ENCODE measurements at places on chromosomes 16 and 17.
A peak's percentile ranks its signal among the peaks of the same experiment; 100 is the strongest.

- no peak for DNase-seq
These were observed 27.6 kb upstream of the PITPNA start for GRCh38 chr17:1590029-1590746.

DNA sequence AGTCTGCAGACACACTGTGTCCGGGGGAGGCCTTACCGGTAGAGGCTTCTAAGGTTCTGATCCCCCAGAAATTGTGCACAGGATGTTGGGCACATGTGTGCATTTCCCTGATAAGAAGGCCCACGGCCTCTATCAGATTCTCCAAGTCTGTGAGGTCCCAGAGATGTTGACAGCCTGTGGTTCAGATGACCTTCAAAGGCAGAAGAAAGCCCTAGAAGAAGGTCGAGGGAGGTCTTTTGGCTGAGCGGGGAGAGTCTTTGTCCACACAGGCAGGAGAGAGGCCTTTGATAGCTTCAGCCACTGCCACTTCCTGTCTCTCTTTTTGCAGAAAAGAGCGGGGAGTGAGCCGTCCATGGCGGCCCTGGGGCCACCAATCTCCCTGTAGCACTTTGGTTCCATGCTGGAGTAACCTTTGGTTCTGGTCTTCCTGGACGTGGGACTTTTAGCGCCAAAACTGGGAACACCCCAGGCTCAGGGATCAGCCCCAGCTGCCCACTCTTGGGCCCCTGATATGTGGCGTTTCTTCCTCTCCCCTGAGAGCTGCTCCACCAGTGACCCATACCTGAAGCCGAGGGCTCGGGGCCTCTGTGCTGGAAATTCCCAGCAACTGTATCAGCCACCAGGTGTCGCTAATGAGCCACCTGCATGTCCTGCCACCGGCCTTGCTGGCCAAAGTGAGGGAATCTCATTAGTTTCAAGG is 28.1 kb upstream of the LGALS9 start:
- peak; percentile 44 for DNase-seq

DNA sequence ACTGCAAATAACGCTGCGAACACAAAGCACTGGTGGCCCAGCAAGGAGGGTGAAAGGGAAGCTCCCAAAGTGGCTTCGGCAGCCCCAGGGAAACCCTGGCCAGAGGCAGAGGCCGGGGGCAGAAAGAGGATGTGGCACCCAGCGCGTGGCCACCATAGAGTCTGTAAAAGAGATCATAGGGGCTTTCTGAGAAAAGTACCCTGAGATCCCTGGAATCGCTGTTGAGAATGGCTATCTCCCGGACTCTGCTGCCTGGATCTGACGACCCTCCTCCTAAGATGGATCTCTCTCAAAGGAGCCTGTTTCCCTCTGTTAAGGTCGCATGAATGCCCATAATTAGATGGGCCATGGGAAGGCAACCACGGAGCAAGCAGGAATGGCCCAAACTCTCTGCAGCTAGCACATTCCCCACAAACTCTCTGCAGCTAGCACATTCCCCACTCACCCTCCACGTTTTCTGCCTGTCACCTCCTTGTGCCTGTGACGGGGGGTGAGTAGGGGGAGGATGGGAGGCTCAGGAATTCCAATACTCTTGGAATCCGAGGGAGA is 364.4 kb downstream of the XYLT1 start:
- DNase-seq, result no peak

GRCh38 chr17:17725011-17725751 is 43.9 kb downstream of the RAI1 start:
- DNase-seq, result no peak

DNA sequence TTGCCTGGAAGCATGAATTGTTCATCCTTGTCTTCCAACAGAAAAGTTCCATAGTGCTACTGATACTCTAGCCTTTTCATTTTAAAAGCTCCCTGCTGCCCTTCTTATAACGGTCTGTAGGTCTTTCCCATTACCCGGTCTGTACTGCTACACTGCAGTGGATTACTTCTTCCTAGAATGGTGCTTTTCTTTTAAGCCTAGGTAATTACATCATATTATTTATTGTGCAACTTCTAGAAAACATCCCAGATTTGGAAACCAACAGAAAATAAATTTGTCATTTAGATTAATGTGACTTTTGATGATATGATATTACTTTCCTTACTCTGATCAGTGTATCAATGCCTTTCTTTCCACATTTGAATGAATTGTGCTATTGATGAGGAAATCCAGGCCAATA is 199.4 kb downstream of the TANC2 start:
- DNase-seq, result no peak

DNA sequence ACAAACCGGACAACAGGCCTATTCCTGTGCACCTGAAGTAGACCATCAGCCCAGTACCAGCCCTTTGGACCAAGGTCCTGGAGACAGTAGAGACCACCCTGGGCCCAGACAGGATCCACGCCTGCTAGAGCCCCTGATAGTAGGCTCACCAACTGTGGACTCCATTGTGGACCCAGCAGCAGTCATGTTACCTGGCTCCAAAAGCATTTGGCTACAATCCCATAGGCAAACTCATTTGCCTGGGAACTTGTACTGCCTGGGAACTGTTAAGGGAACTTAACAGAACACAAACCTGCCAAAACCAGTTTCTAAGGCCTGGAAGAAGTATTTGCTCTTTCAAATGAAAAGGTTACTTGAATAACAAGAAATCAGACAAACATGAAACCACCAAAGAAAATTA is 10.0 kb upstream of the ACSM1 start:
- no peak for DNase-seq

GRCh38 chr16:31873556-31874365 is at the start of gene ZNF267:
Gene ZNF267 (plus strand): TSS chr16:31873807. CDS start chr16:31873967, 160 bp downstream.
- peak; percentile 87 for DNase-seq

GRCh38 chr17:5837055-5837491 is 233.1 kb upstream of the WSCD1 start:
- no peak for DNase-seq

- DNase-seq, result no peak
These were observed 124.6 kb downstream of the AXIN2 start for GRCh38 chr17:65436871-65437270.

DNA sequence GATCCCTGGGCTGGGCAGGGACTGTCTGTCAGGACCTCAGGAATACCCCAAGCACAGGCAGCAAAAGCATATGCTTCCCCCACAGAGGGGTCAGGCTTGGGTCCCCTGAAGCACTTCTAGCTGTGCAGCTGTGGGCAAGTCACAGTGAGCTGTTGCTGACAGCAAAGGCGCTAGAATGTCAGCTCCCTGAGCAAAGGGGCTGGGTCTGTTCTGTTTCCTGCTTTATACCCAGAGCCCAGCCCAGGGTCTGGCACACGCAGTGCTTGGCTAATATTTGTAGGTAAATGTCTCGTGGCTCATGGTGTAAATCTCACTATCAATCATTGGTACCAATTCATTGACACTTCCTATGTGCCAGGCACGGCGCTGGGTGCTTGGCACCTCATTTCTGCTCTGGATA is 16.6 kb upstream of the MPRIP start:
- no peak for DNase-seq

GRCh38 chr17:35161281-35161761 is 13.7 kb downstream of the UNC45B start:
- no peak for DNase-seq

- no peak for DNase-seq
These were observed 41.4 kb downstream of the GRB2 start for GRCh38 chr17:75364078-75364477.

DNA sequence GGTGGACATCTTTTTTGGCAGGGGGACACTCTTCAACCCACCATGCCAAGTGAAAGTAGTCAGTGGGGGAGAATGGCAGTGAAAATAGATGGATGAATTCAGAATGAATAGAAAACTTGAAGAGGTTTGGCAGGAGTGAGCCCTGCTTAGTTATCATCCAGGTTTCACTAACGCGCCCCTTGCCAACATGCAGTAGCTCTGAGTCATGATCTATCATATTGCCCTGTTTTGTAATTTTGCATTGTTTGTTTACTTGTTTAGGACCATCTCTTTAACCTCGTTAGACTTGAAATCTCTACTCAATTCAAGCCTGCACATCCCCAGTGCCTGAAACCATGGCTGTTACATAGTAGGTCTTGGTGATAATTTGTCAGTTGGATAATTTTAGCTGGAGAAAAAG is 116.7 kb downstream of the RBFOX1 start:
- DNase-seq, result no peak

- DNase-seq, result no peak
These were observed 17.7 kb upstream of the DOC2B start for GRCh38 chr17:199191-199604.

- no peak for DNase-seq
These were observed 171.7 kb upstream of the ASIC2 start for GRCh38 chr17:33464669-33465280.

- DNase-seq, result no peak
These were observed 76.0 kb downstream of the ZNF18 start for GRCh38 chr17:11921296-11921695.

DNA sequence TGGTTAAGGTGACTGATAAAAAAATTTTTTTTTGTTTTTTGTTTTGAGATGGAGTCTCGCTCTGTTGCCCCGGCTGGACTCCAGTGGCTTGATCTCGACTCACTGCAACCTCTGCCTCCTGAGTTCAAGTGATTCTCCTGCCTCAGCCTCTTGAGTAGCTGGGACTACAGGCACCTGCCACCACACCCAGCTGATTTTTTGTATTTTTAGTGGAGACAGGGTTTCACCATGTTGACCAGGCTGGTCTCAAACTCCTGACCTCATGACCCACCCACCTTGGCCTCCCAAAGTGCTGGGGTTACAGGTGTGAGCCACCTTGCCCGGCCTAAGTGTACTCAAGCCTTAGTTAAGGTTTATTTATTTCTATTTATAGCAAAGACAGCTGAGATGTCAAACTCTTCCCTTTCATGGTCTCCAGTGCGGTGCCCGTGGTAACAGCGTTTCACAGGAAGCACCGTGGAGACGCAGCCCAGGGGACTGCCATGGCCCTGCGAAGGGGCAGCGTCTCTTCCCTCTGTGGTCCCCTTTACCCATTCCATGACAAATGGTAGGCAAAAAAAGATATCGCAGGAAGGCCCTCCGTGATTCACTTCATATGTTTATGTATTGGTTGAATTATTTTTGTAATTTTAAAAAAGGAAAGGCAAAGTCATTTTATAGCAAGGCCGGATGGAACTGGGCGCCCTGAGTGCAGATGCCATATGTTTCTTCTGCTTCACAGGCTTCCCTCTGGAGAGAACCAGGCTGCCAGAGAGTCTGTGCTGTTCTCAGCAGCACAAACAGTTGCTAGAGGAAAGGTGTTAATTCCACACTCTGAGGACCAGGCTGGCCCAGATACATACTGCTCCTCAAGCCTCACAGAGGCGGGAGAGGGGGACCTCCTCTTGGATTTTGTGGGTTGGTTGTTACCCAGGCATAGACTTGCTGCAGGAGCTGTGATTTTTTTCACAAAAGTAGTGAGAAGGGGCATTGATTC is 29.2 kb downstream of the DDX19A start:
- peak; percentile 32 for DNase-seq

DNA sequence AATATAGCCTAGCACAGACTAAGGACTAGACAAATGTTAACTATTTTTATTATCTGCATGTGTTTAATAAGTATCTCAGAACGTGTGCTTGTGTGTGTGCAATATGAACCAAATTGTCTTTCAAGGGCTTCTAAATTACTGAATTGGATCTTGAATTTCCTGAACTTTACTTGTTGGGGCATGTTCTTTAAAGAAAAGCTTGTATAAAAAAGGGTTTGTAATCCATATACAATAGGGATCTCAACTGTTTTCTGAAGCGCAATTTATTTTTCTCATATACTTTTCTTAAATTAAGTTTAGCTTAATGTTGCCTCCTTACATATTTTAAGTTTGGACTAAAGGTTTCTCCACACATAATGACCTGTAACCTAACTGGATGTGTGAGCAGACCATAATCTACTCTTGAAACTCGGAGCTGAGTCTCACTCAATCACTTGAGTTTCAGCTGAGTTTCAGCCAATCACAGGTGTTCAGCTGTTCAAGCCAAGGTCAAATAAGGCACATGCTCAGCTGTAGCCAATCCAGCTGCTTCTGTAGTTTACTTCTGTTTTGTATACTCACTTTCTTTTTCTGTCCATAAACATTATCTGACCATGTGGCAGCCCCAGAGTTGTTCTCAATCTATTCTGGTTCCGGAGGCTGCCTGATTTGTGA is 72.3 kb downstream of the CDK5R1 start:
- no peak for DNase-seq

GRCh38 chr16:20673071-20673806 is 24.2 kb downstream of the ACSM1 start:
- DNase-seq, result no peak

GRCh38 chr17:67283731-67284516 is 38.9 kb upstream of the HELZ start:
- DNase-seq, result no peak

GRCh38 chr17:47694581-47695428 is 844 bp downstream of the TBKBP1 start:
- no peak for DNase-seq

DNA sequence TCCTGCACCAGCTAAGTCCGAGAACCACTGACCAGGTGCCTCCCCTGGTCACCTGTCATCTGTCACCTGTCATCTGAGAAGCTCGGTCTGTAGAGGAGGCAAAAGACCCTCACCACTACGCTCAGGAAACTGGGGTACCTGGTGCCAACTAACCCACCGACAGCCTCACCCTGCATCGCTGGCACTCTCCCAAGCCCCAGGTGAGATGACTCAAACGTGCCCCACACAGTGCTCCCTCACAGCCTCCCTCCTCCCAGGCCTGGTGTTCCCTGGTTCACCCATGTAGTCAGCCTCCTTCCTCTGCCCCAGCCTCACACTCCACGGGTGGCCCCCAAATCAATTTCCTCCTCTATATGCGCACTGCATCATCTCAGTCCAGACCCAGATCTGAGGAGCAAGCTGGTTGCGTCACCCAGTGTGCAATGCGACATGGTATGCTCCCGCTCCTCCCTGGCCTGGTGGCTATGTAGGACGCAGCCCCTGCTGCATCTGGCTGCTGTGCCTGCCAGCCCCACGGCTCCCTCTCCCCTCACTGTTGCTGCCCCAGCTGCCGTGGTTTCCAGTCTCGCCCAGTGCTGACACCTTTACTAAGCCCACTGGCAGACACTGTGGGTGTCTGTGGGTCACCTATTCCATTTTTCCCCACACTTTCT is 68.3 kb downstream of the GTF3C1 start:
- no peak for DNase-seq

- no peak for DNase-seq
These were observed 87.9 kb upstream of the TOB1 start for GRCh38 chr17:50953831-50954601.

- DNase-seq, result no peak
These were observed 21.7 kb upstream of the CDH13 start for GRCh38 chr16:82605076-82605475.

DNA sequence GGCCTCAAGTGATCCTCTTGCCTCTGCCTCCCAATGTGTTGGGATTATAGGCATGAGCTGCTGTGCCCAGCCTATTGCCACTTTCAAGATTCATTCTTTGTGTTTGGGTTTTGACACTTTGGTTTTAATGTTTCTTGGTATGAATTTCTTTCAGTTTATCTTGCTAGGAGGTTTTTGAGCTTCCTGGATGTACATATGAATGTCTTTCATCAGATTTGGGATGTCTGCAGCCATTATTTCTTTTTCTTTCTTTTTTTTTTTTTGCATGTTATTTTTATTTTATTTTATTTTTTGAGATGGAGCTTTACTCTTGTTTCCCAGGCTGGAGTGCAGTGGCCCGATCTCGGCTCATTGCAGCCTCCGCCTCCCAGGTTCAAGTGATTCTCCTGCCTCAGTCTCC is 18.5 kb downstream of the MRPL45 start:
- no peak for DNase-seq

- no peak for DNase-seq
These were observed 23.1 kb downstream of the TNFRSF13B start for GRCh38 chr17:16948587-16949376.

- no peak for DNase-seq
These were observed 9.4 kb downstream of the MLKL start for GRCh38 chr16:74691093-74691855.

- no peak for DNase-seq
These were observed 11.0 kb downstream of the LRRC75A start for GRCh38 chr17:16480995-16481394.
